ENCODE measurements at places on chromosomes 3 and 15. TPM values are rescaled to one million over a fixed set of nuclear protein-coding genes. Genes with fewer than 3 reads are reported as not detected.

Gene FAM174B
- total RNA-seq, result 87.6 TPM

Gene PP2D1
- not detected for total RNA-seq

Gene DRD3
- total RNA-seq, result not detected

Gene ECE2
- total RNA-seq, result not detected

Gene SYNPR
- total RNA-seq, result not detected

Gene XCR1
- total RNA-seq, result not detected

Gene CCDC9B
- total RNA-seq, result 6.5 TPM

Gene GRIP2
- total RNA-seq, result not detected

Gene ACKR2
- total RNA-seq, result 3.5 TPM

Gene TTLL13
- 0.13 TPM for total RNA-seq

Gene CKMT1A
- total RNA-seq, result not detected

Gene NR2E3
- under 0.01 TPM for total RNA-seq

Gene COL6A6
- total RNA-seq, result not detected

Gene CCR8
- total RNA-seq, result not detected

Gene ALG3
- 20.5 TPM for total RNA-seq

Gene PLSCR2
- 0.13 TPM for total RNA-seq

Gene WDR72
- total RNA-seq, result not detected

Gene WNT5A
- 5.8 TPM for total RNA-seq

Gene LRRIQ4
- total RNA-seq, result not detected

Gene SELENOK
- total RNA-seq, result 15.6 TPM

Gene MAGI1
- total RNA-seq, result 49.0 TPM

Gene BLOC1S6
- total RNA-seq, result 67.4 TPM

Gene WDR49
- total RNA-seq, result 0.13 TPM

Gene CYP11A1
- total RNA-seq, result not detected
